CD4-positive, alpha-beta T cell treated with Interleukin-17A for 4 hours (primary cell): ENCODE measurements at places on chromosomes 6 and 20.
A peak's percentile ranks its signal among the peaks of the same experiment; 100 is the strongest.

DNA sequence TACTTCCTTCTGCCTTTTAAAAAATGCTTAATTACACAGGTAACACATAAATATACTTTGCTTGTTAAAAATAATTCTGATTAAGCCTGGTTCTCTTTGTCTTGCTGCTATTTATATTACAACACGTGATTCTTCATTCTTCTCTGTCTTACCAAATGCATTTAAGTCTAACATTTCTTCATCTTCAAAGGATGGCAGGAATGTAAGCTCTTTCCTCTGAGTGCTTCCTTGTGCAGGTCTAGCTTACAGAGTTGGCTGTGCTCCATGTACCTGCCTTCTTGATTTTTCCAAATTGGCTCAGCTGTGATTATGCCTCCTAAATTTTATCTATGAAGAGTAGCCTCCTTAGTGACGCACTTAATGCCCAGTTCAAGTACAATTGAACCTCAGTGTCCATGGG is 44.4 kb downstream of the RNF144B start:
- no peak for DNase-seq

GRCh38 chr6:162471842-162472241 is 255.7 kb downstream of the PRKN start:
- no peak for DNase-seq

DNA sequence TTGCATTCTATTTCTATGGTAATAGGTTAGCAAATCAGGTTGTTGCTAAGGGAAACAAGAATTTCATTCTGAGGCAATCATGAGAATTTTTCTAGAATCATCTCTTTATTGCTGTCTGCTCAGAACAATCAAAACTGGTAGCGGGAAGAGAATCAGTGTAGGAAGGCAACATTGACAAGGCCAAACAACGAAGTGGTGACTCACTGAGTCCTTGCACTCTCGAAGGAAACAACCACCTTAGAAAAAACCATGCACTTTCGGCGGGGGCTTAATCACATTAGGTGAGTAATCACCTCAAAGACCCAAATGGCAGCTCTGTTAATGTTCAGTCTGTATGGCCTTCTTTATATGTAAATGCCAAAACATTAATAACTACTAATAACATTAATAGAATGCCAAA is 78.8 kb upstream of the MAP7 start:
- no peak for DNase-seq

- DNase-seq, result no peak
These were observed 99.7 kb upstream of the EXOC2 start for GRCh38 chr6:792662-793061.

- DNase-seq, result no peak
These were observed 2.2 kb downstream of the ADISSP start for GRCh38 chr20:3765171-3765882.

- no peak for DNase-seq
These were observed 225.5 kb downstream of the TAF4 start for GRCh38 chr20:61839912-61840778.

DNA sequence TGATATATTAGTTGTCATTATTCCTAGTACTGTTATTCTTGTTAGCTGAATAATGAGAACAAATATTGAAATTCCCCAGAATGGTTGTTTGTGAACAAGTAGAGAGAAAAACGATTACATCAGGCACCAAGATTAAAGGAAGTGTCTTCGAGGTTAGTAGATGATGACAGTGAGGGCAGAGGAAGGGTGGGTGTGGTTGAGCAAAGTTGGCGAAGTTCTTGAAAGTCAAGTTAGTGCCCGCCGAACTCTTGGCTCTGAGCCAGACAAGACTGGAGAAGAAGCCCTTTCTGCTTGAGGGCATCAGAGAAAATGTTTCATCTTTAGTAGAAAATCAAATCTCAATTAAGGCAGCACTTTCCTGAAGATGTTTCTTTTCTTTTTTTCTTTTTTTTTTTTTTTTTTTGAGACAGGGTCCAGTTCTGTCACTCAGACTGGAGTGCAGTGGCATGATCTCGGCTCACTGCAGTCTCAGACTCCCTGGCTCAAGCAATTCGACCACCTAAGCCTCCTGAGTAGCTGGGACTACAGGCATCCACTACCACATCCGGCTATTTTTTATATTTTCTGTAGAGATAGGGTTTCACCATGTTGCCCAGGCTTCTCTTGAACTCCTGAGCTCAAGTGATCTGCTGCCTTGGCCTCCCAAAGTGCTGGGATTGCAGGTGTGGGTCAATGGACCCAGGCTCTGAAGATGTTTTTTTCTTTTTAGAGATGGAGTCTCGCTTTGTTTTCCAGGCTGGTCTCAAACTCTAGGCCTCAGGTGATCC is 77.1 kb downstream of the SGK1 start:
- DNase-seq, result peak; percentile 88

DNA sequence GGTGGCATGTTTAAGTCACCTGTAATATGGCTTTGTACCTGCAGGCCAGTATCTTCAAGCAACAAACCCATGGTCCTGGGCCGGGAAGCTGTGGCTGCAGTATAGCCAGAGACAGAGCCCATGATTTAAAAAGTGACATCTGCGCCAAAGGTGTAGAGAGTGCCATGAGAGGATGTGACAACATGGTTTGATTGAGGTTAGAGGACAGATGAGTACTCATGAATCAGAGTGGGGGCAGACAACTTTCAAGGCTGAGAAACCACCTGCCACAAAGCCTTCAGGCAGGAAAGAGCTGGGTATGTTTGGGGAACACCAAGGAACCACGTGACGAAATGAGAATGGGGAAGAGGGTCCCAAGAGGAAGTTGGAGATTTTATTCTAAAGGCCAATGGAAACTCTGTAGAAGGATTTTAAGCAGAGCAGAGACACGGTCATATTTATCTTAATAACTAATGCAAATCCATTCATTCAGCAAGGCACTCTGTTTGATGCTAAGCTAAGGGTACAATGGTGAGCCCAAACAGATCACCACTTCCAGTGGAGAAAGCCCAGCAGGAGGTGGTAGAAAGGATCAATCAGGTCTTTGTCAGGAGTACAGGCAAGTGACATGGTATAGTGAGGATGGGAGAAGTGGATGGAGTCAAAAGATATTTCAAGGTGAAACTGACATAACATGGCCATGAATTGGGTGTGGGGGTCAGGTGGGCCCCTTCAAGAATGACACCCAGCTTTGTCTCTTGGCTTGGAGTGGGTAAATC is 3.4 kb upstream of the MICAL1 start:
- peak; percentile 49 for DNase-seq
